ENCODE measurements at places on chromosomes 6 and 20. TPM values are rescaled to one million over a fixed set of nuclear protein-coding genes. Genes with fewer than 3 reads are reported as not detected.
A peak's percentile ranks its signal among the peaks of the same experiment; 100 is the strongest.

- DNase-seq, result no peak
Observed at GRCh38 chr20:33853507-33853813, 42.3 kb downstream of the CHMP4B start.

Gene HLA-DMA
- 9.3 TPM for total RNA-seq

- DNase-seq, result no peak
Observed at GRCh38 chr6:152380351-152380767, 256.8 kb downstream of the SYNE1 start.

Gene SIRPB2
- total RNA-seq, result not detected

DNA sequence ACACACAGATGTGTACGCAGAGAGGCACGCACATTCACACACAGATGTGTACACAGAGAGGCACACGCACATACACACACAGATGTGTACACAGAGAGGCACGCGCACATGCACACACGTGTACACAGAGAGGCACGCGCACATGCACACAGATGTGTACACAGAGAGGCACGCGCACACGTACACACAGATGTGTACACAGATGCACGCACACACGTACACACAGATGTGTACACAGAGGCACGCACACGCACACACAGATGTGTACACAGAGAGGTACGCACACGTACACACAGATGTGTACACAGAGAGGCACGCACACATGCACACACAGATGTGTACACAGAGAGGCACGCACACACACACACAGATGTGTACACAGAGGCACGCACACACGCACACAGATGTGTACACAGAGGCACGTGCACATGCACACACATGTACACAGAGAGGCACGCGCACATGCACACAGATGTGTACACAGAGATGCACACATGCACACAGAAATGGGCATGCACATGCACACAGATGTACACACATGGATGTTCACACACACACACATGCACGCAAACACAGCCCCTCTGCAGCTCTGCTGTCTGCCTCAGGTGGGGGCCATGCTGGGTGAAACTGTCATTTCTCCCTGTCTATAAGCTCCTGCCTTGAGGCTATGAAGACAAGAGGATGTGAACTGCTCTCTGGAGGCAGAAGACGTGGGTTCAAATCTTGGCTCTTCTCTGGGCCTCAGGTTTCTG is 14.3 kb upstream of the MYT1 start:
- peak; percentile 4 for DNase-seq
